ENCODE measurements at places on chromosomes 7 and 10.

DNA sequence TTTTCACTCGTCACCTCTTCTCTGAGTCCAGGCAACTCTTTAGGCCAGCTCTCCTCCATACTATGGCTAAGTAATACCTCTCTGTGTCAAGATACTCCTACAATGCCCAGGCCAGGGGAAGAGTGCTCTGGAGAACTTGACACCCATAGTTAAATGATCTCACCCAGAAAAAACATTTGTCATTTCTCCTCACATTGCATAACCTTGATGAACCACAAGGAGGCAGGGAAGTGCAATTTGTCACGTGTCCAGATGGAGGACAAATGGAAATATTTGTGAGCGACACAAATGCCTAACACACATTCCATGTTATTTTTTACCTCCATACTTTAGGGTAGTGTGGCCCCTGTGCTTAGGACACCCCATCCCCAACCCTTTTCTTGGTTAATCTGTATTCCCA is 78.3 kb downstream of the HTR7 start:
- no peak for DNase-seq

- DNase-seq: no peak
Observed at GRCh38 chr7:158404031-158404761, 183.4 kb downstream of the PTPRN2 start.

GRCh38 chr7:132130497-132130896 is 445.8 kb downstream of the PLXNA4 start:
- DNase-seq: no peak

- no peak for DNase-seq
Observed at GRCh38 chr10:74099836-74100235, 50.8 kb downstream of the AP3M1 start.

DNA sequence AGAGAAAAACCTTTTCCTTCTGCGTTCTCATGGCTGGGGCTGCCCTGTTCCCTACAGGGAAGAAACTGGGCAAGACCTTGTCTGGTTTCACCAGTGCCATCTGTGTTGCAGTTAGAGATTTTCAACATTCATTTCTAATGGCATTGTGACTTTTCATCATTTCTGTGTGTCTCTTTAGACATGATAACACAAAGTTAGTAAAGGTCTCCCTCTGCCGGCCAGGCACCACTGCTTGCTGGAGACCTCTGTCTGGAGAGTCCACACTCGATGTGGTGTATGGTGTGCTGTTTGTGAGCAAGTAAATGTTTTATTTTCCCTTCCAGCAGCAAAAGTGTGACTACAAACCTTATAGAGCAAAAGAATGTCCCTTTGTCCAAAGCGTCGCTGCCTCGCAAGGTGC is 213.5 kb downstream of the PAXIP1 start:
- DNase-seq: no peak

DNA sequence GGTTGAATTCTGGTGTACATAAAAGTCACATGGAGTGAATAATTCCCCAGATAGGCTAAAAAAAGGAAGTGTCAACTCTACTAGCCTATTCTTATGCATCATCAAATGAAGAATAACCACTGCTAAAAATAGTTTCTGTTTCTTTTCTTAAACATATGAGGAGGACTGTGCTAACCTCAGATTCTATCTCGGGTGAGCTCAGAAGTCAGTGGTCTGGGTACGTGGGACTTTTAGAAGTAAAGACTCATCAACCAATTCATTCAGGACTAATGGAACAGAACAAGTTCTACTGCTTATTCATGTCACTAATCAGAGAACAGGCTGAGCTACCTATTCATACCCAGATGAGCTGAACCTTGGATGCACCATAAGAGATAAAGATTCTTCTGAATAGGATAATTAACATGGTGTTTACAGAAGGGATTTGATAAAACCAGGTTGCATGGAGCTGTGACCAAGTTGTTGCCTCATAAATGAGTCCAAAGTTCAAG is 9.5 kb upstream of the ASAH2 start:
- no peak for DNase-seq

DNA sequence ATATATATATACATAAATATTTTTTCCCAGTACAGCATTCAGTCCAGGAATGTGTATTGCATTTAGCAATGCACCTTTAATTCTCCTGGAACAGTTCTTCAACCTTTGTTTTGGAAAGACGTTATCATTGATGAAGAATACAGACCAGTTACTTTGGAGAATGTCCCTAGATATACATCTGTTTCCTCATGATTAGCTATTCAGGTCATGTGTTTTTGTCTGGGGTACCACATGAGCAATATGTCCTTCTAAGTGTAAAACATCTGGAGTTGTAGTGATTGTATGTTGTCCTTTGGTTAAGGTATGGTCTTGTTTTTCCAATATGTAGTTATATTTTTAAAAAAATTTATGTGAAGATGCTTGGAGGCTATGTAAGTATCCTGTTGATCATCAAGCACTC is 10.2 kb downstream of the BZW2 start:
- no peak for DNase-seq

DNA sequence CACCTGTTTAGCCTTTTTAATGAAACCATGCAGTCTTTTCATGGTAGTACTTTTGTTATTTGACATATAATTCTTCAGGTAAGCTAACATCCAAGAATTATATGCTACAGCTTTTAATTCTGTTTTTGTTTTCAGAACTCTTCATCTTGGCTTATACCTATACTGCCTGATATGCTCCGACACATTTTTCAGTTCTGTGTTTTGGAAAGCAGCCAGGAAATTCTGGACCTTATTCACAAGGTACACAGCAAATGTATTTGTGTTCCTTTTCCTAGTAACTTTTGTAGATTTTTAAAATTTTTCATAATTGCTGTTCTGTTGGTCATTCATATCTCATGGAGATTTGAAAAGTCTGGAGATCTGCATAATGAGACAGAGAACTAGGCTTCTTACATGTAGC is 56.7 kb downstream of the BTAF1 start:
- DNase-seq: no peak

DNA sequence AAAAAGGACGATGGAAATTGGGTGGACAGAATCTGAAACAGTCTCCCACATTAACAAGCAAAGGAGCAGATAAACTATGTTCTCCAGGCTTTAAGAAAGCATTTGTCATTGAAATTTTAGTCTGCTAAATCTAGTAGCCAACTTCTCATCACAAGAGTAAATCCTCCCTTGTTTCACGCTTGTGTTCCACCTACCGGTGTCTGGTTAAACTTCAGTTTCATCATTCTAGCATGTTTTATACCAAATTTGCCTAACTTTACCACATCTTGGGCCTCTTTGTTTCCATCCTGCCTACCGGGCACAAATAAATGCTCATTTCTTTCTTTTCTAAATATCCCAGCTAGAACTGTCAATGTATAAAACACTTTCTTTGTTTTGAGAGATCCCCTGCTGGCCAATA is 5.8 kb downstream of the LIPA start:
- no peak for DNase-seq

- no peak for DNase-seq
Observed at GRCh38 chr10:131098416-131098952, 213.0 kb downstream of the TCERG1L start.

GRCh38 chr7:8111282-8111960 is 142.8 kb downstream of the GLCCI1 start:
- no peak for DNase-seq

DNA sequence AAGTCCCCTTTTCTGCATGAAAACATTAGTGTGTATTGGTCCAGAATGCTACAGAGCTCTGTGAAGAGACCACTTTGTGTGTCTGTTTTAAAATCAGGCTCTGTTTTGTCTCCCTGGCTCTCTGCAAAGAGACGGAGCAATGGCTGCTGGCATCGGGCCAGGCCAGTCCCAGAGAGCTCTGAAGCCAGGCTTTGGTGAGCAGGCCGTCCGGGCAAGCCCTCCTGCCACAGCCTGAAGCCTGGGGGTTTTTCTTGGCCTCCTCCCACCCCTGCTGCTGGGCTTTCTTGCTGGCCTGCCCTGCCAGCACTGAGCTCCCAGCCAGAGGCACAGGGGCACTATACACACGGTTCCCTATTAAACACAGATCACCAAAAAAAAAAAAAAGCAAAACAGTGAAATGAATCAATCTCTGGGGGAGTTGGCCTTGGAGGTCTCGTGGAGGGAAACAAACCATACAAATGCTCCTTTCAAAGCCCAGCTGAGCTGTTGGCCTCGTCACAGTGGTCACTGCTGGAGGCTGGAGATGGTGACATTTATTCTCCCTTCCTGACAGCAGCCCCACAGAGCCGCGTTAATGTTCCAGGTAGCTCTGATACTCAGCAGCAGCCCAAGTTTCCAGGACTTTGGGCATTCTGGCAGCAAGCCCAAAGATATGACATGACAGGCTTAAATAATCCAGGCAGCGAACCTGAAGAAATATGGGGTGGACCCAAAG is 237.2 kb downstream of the TCF7L2 start:
- DNase-seq: no peak

- no peak for DNase-seq
Observed at GRCh38 chr10:90193240-90193985, 492.0 kb downstream of the KIF20B start.

DNA sequence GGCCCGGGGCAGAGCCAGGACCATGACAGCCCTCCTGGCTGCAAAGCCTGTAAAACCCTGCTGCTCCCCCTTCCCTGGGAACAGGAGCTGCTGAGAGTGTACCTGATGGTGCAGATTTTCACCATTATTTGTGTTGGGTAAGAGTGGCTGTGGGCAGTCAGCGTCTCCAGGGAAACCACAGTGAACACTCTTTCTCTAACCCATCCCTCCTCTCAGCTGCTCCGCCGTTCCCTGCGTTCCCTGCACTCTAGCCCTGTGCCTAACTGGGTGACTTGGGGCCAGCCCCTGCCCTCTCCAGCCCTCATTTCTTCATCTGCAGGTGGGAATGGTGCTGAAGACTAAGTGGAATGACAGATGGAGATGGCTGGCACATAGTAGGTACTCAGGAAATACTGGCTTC is 75.9 kb upstream of the PCBD1 start:
- DNase-seq: no peak

- DNase-seq: no peak
Observed at GRCh38 chr10:76190634-76191270, 759.3 kb downstream of the LRMDA start.

- DNase-seq: no peak
Observed at GRCh38 chr10:8969853-8970252, 915.4 kb downstream of the GATA3 start.

DNA sequence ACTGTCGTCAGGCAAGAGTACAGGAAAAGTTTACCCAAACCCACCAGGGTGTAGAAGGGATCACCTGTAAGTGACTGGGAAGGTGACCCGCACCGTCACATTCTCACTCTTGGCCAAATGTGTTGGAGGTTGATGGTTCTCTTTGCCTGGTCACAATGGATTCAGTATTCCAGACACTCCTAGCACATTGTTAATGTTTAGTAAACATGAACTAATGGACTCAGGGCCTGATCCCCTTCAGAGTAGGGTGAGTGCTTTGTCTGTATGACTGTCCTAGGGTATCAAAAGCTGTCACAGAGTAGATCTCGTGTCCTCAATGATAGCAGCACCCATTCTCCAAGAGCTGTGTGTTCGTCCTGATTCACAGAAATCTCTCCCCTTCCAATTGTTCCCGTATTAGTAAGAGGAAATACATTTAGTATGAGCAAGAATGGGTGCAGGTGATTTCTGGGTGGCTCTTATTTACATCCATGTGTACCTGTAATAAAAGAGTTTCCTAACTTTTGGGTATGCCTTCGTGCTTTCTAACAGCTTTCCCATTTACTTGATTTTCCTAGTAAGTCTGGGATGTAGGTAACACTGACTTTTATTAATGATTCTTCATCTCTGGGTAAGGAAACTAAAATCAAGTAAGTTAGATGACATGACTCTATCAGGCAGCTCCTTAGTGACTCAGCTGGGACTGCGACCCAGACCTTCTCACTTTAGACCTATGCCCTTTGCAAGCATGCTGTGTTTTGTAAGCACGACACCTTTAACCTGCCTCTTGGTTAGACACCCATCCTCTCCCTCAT is 4.7 kb downstream of the EEPD1 start:
- no peak for DNase-seq

- DNase-seq: no peak
Observed at GRCh38 chr10:110613341-110613995, 30.7 kb upstream of the RBM20 start.

DNA sequence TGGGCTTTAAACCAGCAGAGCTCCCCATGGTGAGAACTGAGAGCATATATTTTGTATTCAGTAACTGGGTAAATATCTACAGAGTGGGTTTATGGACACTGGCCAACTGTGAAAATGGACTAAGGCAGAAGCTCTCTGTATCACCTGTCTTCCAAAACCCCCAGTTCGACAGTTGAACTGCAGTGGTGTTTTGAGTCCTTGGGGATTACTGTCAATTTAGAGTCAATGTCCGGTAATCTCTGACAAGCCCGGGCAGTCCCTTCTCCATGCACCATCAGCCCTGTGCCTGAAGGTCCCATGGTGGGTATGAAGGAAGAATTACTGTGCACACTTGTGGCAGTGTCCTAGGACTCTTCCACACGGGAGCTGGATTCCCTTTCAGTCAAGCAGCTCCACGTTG is 235.0 kb downstream of the CCSER2 start:
- DNase-seq: no peak

GRCh38 chr7:133978502-133979295 is 148.4 kb upstream of the LRGUK start:
- no peak for DNase-seq

GRCh38 chr7:91892821-91893340 is 12.4 kb upstream of the MTERF1 start:
- no peak for DNase-seq

GRCh38 chr7:35657125-35657524 is 37.8 kb downstream of the HERPUD2 start:
- no peak for DNase-seq

DNA sequence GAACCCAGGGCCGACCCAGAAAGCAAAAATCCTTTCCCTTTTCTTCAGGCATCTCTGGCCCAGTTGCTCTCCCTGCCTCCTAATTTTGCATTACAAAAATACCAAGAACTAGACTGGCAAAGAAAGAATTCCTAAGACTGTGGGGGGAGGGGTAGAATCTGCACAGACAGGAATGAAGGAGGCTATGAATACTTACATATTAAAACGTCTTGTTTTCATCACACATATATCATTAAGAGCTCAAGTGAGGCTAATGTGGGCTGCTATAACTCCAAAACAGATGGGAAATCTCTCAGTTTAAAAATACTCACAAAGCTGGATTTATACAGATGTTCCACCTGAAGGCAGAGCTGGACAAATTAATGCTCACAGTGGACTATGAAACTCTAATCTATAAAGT is 29.2 kb upstream of the MKX start:
- DNase-seq: no peak

DNA sequence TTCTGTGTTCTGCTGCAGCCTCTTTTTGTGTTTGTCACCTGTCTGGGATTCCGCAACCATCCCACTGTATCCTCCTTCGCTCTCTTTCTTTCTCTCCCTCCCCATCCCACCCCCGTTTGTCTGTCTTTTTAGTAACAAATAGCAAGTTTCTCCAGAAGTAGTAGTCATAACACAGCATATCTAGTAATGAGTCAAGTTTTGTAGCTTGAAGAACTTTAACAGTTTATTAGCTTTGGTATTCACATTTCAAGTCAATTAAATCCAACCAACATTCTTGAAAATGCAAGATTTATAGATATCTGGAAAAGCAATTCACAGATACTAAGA is 154.1 kb upstream of the MTPN start:
- DNase-seq: no peak

DNA sequence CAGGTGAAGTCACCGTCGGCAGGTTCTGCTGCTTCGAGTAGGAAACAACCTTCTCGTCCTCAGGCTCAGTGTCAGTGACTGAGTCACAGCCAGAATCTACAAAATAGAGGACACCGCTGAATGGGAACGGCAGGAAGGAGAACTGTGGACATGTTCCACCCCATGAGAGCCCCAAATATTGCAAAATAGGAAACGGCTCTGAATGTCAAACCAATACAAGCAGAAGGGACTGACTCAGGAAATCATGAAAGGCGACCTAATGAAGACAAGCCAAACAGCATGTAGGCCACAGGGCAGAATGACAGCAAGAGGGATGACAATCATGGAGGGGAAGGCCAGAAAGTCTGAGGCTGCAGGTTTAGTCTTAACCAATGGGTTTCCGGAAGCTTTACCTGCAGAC is 63.5 kb downstream of the PIK3AP1 start:
- no peak for DNase-seq

Data from NCI-H187 treated with DMSO at 0.1 percent for 48 hours (cell line).